Activated naive CD8-positive, alpha-beta T cell treated with anti-CD3 and anti-CD28 coated beads for 36 hours (primary cell): ENCODE measurements at places on chromosomes 2 and 18.
A peak's percentile ranks its signal among the peaks of the same experiment; 100 is the strongest.

DNA sequence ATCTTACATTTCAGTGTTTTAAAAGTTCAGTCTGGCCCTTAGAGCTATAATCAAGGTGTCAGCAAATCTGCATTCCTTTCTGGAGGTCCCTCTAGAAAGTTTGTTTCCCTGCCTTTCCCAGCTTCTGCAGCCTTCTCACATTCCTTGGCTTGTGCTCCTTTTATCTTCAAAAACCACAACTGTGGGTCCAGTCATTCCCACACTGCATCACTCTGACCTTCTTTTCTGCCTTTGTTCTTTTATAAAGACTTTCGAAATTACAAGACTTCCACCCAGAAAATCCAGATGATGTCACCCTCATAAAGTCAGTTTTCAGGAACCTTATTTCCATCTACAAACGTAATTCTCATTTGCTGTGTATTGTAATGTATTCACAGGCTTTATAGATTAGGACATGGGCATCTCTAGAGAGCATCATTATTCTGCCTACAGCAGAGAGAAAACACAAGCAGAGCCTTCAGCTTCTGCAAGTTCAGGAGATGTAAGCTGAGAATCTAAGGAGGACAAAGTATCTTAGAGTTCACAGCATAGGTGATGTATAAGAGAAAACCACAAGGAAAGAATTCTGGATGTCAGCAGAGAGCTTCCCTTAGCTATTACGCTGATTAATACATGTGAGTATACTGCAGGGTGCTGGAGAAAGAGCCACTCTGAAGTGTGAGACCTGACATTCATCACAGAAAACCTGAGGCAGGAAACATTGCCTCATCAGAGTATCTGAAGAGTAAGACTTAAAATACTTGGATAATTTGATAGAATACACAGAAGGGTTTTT, 1100.2 kb downstream of the CBLN2 start:
- DNase-seq: no peak

- DNase-seq: peak; percentile 40
Measured at GRCh38 chr2:190180313-190181122, 118.0 kb upstream of the MSTN start.

DNA sequence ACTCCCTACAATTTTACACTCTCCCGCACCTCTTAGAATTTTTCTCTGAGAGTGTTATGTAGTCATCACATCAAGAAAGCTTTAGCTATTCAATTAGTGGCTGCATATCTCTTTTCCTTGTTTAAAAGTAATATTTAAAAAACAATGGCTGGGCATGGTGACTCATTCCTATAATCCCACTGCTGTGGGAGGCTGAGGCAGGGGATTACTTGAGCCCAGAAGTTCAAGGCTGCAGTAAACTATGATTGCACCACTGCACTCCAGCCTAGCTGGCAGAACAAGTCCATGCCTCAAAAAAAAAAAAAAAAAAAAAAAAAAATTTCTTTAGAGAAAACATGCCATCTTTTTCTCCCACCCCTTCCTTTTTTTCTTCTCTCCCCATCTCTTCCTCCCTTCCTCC, 44.3 kb downstream of the AQP4 start:
- no peak for DNase-seq

DNA sequence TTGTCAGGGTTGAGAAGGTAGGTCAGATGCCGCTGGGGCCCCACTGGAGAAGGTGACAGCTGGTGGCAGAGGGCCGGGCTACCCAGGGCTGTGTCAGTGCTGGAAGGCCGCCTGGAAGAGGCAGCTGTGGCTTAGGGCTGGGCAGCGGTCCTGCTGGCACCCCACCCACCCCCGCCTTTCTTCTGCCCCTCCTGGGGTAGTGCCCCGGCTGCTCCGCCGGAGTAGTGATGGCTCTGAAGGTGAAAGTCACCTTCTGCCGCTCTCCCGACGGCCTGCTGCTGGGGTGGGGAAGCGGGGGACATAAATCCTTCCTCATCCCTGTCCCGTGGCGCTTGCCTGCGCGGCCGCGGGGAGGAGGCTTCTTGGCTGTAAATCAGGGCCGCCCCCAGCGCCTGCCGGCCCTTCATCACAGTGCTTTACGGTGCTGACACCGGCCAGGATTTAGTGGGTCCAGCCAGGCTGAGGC, 332.2 kb downstream of the DYSF start:
- DNase-seq: no peak

GRCh38 chr2:121634354-121635307, 14.6 kb downstream of the CLASP1 start:
- DNase-seq: no peak
